Fibroblast of skin of abdomen (primary cell): ENCODE measurements at places on chromosomes 11 and 22.

- DNase-seq, result no peak
These were observed 47.0 kb downstream of the AP2A2 start for GRCh38 chr11:972523-973211.

- DNase-seq, result peak; percentile 14
These were observed 83.0 kb downstream of the INSC start for GRCh38 chr11:15197696-15198095.

DNA sequence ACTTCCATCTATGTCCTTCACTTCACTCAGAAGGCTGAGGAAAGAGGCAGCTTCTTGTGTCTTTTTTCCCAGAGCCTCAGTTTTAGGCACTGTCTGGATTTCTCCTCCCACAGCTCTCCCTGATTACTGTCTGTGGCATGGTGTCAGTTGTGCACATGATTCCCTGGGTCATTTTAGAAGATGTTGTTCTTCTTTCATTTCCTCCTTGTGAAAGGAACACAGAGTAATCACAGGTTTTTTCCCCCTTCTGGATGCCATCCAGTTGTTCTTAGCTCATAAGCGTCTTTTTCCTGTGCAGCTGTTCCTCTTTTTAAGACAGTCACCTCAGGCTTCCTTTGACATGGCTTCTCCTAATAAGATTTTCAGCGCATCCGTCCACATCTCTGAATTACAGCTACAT, 212.2 kb downstream of the FAM181B start:
- DNase-seq, result no peak

- peak; percentile 78 for DNase-seq
These were observed 22.0 kb downstream of the TBRG1 start for GRCh38 chr11:124644426-124645280.

- DNase-seq, result no peak
These were observed 826.1 kb upstream of the CNTN5 start for GRCh38 chr11:98194611-98195010.

DNA sequence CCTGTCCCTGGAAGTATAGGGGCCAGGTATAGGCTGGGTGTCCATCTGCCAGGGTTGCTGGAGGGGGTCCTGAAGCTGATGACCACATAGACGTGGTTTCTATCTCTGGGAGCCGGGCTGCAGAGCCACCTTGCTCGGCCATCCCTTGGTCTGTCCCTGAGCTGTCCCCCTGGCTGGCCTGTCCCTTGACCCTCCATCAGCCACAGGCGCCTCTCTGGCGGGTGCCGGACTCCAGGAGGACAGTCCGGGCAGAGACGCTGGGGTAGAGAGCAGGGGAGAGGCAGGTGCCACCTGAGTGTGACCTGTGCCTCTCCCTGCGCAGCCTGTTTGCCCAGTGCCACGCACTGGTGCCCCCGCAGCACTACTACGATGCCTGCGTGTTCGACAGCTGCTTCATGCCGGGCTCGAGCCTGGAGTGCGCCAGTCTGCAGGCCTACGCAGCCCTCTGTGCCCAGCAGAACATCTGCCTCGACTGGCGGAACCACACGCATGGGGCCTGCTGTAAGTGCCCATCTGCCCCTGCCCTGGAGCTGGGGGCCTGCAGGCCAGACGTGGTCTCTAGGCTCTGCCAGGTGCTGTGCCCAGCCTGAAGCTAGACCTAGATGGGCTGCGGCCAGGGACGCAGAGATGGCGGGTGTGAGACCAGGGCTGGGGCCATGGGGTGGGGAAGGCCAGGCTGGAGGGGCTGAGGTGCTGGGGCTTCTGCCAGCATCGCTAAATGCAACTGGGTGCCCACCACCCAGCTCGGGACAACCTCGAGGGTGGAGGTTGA, 29.9 kb downstream of the MUC2 start:
- no peak for DNase-seq
